Epithelial cell of alveolus of lung (primary cell): ENCODE measurements at places on chromosomes 2 and 18. TPM values are rescaled to one million over a fixed set of nuclear protein-coding genes. Genes with fewer than 3 reads are reported as not detected.

Gene STK39
- total RNA-seq: 9.4 and 25.3 TPM in 2 replicates

Gene STPG4
- 1.0 TPM in 1 of 2 replicates, not detected in the other for total RNA-seq

Gene KIAA2012
- not detected in 2 replicates for total RNA-seq

Gene FNDC4
- 10.4 and 20.9 TPM in 2 replicates for total RNA-seq

Gene ELOA2
- not detected in 2 replicates for total RNA-seq

Gene IL36RN
- total RNA-seq: not detected in 2 replicates

Gene REG1B
- total RNA-seq: not detected in 2 replicates

Gene SLC9A2
- not detected in 2 replicates for total RNA-seq

Gene KCNG3
- total RNA-seq: 0.13 TPM in 1 of 2 replicates, not detected in the other

Gene CENPO
- 9.4 and 23.8 TPM in 2 replicates for total RNA-seq

Gene VWC2L
- not detected in 2 replicates for total RNA-seq

Gene PDCD1
- total RNA-seq: not detected in 2 replicates

Gene ATG4B
- 58.7 and 69.3 TPM in 2 replicates for total RNA-seq
